ENCODE measurements at places on chromosomes 3 and 15. TPM values are rescaled to one million over a fixed set of nuclear protein-coding genes. Genes with fewer than 3 reads are reported as not detected.

- H3K4me1 ChIP-seq: no peaks in the 10 kb centered on the region
- no peaks in the 10 kb centered on the region for H3K27me3 ChIP-seq
- DNase-seq: no peak
- H3K4me3 ChIP-seq: no peak overlapping the region
These were observed 47.6 kb downstream of the EFHB start for GRCh38 chr3:19886404-19886803.

SERPINI2 gene
- total RNA-seq: not detected

DNA sequence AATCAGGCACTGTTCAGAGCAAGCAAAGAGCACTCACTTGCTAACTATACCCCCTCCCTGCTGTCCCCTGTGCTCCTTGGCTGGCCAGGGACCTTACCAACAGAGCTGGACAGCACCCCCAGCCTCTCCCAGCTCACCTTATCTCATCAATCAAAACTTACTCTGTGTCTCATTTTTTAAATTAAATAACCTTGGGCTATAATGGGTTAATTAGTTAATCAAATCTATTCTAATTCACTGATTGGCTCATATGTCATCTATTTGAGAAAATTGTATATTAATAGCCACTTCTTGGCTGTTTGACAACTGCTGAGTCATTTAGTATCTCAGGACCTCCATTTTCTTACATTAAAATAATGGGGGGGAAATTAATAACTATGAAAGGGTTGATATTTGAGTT lies 22.9 kb downstream of the IL5RA start:
- no peak for DNase-seq
- H3K4me1 ChIP-seq: peaks cover 3% of the 10 kb centered on the region
- H3K27ac ChIP-seq: no peak overlapping the region
- no peaks in the 10 kb centered on the region for H3K36me3 ChIP-seq
- no peak overlapping the region for H3K4me3 ChIP-seq
- H3K27me3 ChIP-seq: no peaks in the 10 kb centered on the region

DNA sequence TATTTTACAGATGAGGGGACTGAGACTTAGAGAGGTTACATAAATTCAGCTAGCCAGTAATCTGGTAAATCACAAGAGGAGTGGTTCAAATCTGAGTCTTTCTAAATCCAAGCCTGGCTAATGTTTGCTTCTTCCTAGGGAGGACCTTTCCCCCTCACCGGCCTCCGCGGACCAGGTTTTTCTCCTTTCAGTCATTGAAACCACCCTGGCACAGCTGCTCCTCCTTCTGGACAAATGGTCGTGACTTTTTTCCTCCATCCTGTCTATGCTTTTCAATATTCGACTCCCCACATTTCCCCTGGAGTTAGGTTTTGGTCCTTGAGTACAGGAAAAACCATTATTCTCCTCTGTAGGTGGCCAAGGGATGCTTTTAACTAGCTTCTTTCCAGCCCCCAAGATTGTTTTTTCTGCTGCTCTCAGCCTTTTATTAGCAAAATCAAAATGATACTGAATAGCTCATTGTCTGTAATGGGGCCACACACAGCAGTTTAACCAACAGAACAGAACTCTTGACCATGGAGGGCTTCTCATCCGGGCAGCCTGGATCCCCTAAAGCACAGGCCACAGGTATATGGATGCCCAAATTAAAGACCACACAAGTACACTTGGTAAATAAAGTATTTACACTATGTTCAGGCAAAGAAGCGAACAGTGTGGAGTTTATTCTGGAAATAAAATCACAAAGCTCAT lies 85.9 kb upstream of the KLHL25 start:
- H3K36me3 ChIP-seq: no peaks in the 10 kb centered on the region
- H3K27ac ChIP-seq: no peak overlapping the region
- no peak overlapping the region for H3K4me3 ChIP-seq
- no peaks in the 10 kb centered on the region for H3K27me3 ChIP-seq
- H3K4me1 ChIP-seq: peaks cover 4% of the 10 kb centered on the region
- DNase-seq: no peak

ALDH1L1 gene
- 72.6 TPM for total RNA-seq

- DNase-seq: no peak
- H3K36me3 ChIP-seq: no peaks in the 10 kb centered on the region
- no peaks in the 10 kb centered on the region for H3K27me3 ChIP-seq
- H3K4me3 ChIP-seq: peak overlapping the region; percentile 81
These were observed 1.4 kb upstream of the CHMP2B start for GRCh38 chr3:87225659-87226058.

DNA sequence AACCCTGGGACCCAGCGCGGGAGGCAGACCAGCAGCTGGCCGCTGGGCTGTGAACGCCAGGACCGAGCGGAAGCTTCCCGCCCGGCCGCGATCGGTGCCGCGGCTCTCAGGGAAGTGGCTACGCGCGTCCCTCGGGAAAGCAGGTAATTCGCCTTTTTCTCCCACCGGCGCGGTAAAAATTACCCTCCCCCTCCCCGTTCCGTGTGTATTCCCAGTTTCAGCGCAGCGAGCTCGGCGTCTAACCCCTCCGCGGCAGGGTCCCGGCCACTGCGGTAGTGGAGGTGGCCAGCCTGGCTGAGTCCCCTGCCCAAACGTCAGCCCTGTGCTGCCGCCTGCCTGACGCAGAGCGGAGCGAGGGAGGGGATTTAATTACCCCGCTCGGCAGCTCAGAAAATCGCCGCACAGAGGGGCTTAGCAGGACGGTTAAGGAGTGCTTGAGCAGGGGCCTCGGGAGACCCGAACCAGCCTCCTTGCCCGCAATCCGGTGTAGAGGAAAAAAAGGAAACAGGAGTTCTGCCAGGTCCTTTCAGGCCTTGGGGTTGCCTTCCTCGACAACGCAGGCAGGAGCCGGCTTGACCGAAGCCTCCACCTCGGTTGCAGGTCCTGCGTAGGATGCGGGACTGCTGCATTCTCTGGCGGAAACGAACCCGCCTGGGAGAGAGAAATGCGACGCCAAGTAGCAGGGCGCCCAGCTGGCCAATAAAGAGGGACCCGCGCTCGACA lies 2.9 kb downstream of the GATA2 start:
- DNase-seq: no peak
- H3K36me3 ChIP-seq: no peaks in the 10 kb centered on the region
- H3K27ac ChIP-seq: peak overlapping the region; percentile 68
- peak overlapping the region; percentile 73 for H3K4me3 ChIP-seq
- peaks cover 54% of the 10 kb centered on the region for H3K27me3 ChIP-seq

GRCh38 chr3:134251731-134252391 lies 1.2 kb upstream of the RYK start:
- H3K27me3 ChIP-seq: no peaks in the 10 kb centered on the region
- H3K27ac ChIP-seq: peak overlapping the region; percentile 33
- no peak overlapping the region for H3K4me3 ChIP-seq
- no peak for DNase-seq

GRCh38 chr15:29283381-29283780 lies 13.8 kb upstream of the NSMCE3 start:
- no peaks in the 10 kb centered on the region for H3K27me3 ChIP-seq
- H3K36me3 ChIP-seq: no peaks in the 10 kb centered on the region
- H3K4me3 ChIP-seq: no peak overlapping the region
- H3K4me1 ChIP-seq: no peaks in the 10 kb centered on the region
- H3K27ac ChIP-seq: no peak overlapping the region
- DNase-seq: no peak

GRCh38 chr3:145864336-145864735 lies 296.6 kb downstream of the PLOD2 start:
- H3K4me1 ChIP-seq: no peaks in the 10 kb centered on the region
- H3K36me3 ChIP-seq: no peaks in the 10 kb centered on the region
- H3K27ac ChIP-seq: no peak overlapping the region
- no peak overlapping the region for H3K4me3 ChIP-seq
- H3K27me3 ChIP-seq: no peaks in the 10 kb centered on the region
- no peak for DNase-seq

- H3K4me1 ChIP-seq: peaks cover 68% of the 10 kb centered on the region
- H3K36me3 ChIP-seq: peaks cover 22% of the 10 kb centered on the region
- DNase-seq: peak; percentile 95
- H3K4me3 ChIP-seq: peak overlapping the region; percentile 66
- peak overlapping the region; percentile 93 for H3K27ac ChIP-seq
- H3K27me3 ChIP-seq: no peaks in the 10 kb centered on the region
These were observed 550 bp downstream of the CCDC9B start for GRCh38 chr15:40340038-40340739.

MRPL46 gene
- 87.9 TPM for total RNA-seq

- no peak overlapping the region for H3K4me3 ChIP-seq
- peaks cover 25% of the 10 kb centered on the region for H3K36me3 ChIP-seq
- no peaks in the 10 kb centered on the region for H3K4me1 ChIP-seq
- no peak for DNase-seq
- no peaks in the 10 kb centered on the region for H3K27me3 ChIP-seq
These were observed 254.3 kb upstream of the TPM1 start for GRCh38 chr15:62788224-62788623.

DNA sequence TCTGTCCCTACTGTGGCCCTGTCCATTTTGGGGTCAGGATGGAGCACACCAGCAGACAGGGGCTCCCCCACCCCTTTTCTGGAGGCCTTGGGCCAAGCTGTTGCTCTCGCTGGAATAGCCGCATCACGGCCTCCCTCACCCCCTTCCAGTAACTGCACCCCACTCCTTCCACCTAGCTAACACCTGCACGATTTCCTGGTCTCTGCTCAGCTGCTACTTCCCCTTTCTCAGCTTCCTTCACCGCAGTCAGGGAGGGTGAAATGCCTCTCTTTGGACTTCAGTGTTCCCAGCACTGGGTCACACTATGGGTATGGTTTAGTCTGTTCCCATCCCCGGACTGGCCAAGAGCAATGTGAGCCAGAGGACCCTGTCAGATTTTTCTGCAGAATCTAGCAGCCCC lies 400.2 kb downstream of the MCTP2 start:
- no peaks in the 10 kb centered on the region for H3K4me1 ChIP-seq
- no peak overlapping the region for H3K4me3 ChIP-seq
- no peak for DNase-seq
- no peaks in the 10 kb centered on the region for H3K36me3 ChIP-seq

DNA sequence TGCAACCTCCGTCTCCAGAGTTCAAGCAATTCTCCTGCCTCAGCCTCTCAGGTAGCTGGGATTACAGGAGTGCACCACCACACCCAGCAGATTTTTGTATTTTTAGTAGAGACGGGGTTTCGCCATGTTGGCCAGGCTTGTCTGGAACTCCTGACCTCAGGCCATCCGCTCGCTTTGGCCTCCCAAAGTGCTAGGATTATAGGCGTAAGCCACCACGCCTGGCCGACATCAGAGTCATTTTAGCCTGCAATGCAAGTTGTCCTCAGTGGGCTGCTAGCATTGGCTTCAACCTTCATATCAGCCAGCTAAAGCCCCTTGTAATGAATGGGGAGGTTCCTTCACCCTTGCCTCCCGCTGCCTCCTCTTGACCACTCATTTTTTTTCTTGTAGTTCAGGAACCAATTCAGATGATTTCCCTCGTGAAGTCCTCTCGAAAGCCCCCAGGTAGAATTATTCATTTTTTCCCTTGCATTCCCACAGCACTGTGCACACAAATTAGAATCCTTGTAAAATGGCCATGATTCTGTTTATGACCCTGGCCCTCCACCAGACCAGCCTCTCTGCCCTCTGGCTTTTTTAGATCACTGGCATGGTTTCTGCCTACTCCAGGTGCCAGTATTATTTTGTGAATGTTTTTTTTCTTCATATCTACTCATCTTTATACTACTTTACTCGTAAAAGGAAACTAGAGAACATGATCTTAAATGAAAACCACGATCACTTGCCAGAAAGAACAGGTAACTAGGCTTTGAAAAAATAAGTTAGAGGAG lies 29.1 kb downstream of the FLNB start:
- H3K36me3 ChIP-seq: no peaks in the 10 kb centered on the region
- H3K27me3 ChIP-seq: no peaks in the 10 kb centered on the region
- H3K4me1 ChIP-seq: no peaks in the 10 kb centered on the region
- no peak for DNase-seq
- H3K27ac ChIP-seq: no peak overlapping the region

Measured in psoas muscle (tissue), 8 donors.